Sigmoid colon (tissue), 7 donors: ENCODE measurements at places on chromosomes 6 and 20.

DNA sequence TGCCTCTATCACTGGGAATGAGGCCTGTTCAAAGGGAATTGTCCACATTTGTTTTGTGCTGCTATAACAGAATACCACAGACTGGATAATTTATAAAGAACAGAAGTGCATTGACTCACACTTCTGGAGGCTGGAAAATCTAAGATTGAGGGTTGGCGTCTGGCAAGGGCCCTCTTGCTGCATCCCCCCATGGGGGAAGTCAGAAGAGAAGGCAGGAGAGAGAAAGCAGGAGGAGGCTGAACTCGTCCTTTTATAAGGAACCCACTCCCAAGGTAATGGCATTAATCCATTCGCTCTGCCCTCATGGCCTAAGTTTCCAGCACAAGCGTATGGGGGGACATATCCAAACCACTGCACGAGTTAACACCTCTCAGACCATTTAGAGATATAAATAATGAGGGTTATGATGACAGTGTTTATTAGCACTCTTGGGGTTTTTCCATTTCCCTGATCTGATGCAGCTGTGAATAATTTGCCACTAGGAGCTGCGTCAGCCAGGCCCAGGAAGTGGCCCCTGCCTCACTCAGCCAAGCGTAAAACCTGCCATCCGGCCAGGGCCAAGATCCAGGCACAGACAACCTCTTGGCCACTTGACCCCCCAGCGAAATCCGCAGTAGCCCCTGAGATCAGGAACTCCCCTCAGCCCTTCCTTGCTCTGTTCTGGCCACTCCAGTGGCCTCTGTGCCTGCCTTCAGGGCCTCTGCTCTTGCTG lies 14.2 kb upstream of the SLCO4A1 start:
- H3K27me3 ChIP-seq: no peaks in the 10 kb centered on the region
- H3K27ac ChIP-seq: no peak overlapping the region

GRCh38 chr6:51350308-51350904 lies 531.7 kb downstream of the TFAP2B start:
- H3K27me3 ChIP-seq: no peaks in the 10 kb centered on the region
- no peaks in the 10 kb centered on the region for H3K36me3 ChIP-seq
- no peak for DNase-seq
- H3K4me3 ChIP-seq: no peak overlapping the region
- no peaks in the 10 kb centered on the region for H3K4me1 ChIP-seq

- no peaks in the 10 kb centered on the region for H3K27me3 ChIP-seq
- H3K36me3 ChIP-seq: no peaks in the 10 kb centered on the region
- H3K4me3 ChIP-seq: peak overlapping the region; percentile 55
- peak overlapping the region; percentile 67 for H3K27ac ChIP-seq
- H3K4me1 ChIP-seq: no peaks in the 10 kb centered on the region
These were observed 186.9 kb upstream of the UST start for GRCh38 chr6:148559848-148560433.

DNA sequence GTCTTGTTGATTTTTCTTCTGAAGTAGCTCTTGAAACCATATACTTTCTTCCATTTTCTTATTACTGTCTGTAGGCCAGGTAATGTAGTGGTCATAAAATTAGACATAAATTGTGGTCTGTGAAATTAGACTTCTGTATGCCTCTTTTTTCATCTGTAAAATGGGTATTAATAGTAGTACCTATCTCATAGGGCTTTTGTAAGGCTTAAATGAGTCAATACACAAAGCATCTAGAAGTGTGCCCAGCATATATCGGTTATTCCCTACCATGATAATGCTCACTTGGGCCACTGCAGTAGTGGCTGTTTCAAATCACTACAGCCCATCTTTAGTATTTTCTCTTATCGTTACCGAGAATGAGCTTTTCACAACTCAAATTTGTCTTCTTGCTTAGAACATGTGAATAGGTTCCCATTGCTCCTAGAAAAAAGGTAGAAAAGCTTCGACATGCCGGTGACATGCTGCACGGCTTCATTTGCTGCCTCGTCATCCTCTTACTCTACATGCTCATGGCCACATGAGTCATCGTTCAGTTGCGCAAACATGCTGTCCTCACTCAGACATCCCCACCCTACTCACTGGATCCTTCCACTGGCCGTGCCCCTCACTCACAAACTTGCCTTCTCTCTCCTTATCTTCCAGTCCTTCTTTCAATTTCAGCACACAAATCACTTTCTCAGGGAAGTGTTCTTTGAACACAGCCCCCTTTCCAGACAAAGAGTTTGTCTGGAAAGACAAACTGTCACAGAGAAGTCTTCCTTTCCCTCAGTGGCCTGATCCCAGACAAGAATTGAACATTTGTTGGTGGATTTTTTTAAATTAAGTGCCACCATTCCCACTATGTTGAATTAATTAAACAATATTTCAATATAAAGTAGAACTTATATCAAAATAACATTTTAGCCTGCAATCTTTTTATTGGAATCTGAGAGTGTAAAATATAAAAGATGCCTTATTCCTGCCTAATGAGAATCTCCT lies 32.2 kb upstream of the ERVFRD-1 start:
- H3K4me3 ChIP-seq: no peak overlapping the region
- no peaks in the 10 kb centered on the region for H3K27me3 ChIP-seq
- H3K27ac ChIP-seq: no peak overlapping the region
- no peaks in the 10 kb centered on the region for H3K36me3 ChIP-seq
- DNase-seq: peak; percentile 84
